ENCODE measurements at places on chromosomes 4 and X. TPM values are rescaled to one million over a fixed set of nuclear protein-coding genes. Genes with fewer than 3 reads are reported as not detected.

Gene CT45A6
- not detected for total RNA-seq

GRCh38 chr4:123731035-123731434 is 334.4 kb downstream of the SPRY1 start:
- no peak for DNase-seq

DNA sequence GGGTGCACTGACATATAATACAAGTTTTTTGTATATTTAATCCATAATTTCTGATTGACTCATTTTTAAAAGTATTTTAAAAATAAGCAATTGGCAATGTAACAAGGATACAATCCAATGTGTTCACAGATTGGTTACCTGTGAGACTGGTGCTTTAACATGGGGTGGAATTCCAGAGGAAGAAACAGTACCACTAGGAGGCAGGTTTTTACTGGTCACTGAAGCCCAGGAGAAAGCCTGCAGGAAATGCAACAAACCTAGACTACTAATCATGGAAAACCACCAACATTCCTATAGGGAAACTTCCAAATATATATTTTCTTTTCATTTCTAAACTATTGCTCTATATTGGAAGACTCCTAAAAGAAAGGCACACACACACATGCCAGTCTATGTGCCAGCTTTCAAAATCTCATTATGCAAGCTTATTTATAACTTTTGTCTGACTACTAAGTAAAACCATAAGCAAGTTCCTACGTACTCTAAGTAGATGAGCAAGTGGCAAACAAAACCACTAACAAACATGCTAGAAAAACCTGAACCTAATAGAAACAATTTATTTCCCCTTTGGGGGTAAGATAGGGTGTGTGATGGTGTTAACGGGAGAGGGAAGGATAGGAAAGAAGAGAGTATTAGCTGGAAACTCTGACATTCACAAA is 19.2 kb downstream of the G3BP2 start:
- no peak for DNase-seq

- no peak for DNase-seq
Observed at GRCh38 chrX:2840961-2841360, 12.2 kb downstream of the GYG2 start.

DNA sequence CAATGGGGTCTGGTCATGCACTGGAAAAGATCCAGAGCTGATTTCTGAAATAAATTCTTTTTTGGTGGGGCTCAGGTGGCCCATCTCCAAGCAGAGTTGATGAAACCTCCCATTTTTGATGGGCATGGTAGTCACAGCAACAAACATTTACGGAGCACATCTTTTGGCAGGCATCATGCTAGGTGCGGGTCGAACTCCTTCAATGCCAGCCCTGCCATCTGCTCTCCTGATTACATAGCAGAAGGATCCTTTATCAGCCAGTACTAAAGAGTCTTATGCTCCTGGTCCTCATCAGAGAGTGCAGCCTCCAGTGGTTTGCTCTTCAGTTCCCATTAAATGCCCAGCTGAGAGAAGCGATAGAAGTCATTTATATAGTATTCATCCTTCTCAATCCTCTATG is 121.7 kb downstream of the GRXCR1 start:
- no peak for DNase-seq

DNA sequence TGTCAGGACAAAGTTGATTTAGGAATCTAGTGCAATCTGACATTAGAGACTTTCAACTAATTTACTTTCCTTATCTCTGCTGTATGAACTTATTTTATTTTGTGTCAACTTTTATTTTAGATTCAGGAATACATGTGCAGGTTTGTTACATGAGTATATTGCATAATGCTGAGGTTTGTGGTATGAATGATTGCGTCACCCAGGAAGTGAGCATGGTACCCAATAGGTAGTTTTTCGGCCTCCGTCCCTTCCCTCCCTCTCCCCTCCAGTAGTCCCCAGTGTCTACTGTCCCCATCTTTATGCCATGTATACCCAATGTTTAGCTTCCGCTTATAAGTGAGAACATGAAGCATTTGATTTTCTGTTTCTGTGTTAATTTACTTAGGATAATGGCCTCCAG is 68.7 kb upstream of the TEX13D start:
- no peak for DNase-seq

- DNase-seq: no peak
Observed at GRCh38 chr4:170743633-170744032, 653.9 kb upstream of the AADAT start.

- no peak for DNase-seq
Observed at GRCh38 chr4:24858026-24858425, 54.8 kb downstream of the CCDC149 start.

DNA sequence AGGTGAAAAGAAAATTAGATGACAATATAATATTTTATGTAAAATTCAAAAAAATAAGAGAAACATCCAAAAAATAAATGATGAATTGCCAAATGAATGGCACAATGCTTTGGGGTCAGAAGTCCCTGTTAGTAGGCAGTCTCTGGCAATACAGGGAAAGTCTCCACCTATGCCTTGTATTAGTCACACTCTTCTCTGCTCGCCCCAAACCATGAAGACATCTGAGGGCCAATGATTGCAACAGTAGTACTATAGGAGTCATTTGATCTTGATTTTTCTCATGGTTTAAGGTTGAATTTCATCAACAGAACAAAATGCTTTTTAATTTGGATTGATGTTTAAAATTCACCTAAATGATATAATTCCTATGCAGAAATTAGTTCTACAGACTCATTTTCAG is 3.9 kb upstream of the PRSS12 start:
- no peak for DNase-seq

- no peak for DNase-seq
Observed at GRCh38 chr4:99818661-99819060, 2.0 kb downstream of the DAPP1 start.
